ENCODE measurements at places on chromosomes 5 and 9. TPM values are rescaled to one million over a fixed set of nuclear protein-coding genes. Genes with fewer than 3 reads are reported as not detected.

DNA sequence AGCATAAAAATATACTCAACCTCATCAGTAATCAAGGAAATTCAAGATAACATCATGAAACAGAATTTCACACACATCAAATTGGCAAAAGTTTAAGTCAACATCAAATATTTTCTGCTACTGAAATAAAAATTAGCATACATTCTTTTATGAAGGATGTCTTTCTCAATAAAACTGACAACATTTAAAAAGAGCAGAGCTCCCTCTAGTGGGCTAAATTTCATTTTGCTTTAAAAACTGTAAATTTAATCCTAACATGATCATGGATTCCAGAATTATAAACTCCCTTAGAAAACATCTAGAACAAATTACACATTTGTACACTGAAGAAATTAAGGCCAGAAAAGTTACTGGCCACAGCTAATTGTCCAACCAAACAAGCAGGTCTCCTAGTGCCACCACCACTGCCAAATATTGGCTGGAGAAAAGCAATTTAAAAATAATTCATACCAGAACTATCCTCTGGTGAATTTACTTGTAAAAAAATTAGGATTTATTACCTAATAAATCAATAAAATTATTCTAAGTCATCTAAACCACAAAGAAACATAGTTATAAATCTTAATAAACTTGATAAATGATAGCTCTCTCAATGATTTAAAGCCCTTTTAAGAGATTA, 31.2 kb downstream of the DEPDC1B start:
- DNase-seq = no peak
- no peaks in the 10 kb centered on the region for H3K27me3 ChIP-seq
- no peak overlapping the region for H3K4me3 ChIP-seq
- no peaks in the 10 kb centered on the region for H3K4me1 ChIP-seq
- no peaks in the 10 kb centered on the region for H3K36me3 ChIP-seq

DNA sequence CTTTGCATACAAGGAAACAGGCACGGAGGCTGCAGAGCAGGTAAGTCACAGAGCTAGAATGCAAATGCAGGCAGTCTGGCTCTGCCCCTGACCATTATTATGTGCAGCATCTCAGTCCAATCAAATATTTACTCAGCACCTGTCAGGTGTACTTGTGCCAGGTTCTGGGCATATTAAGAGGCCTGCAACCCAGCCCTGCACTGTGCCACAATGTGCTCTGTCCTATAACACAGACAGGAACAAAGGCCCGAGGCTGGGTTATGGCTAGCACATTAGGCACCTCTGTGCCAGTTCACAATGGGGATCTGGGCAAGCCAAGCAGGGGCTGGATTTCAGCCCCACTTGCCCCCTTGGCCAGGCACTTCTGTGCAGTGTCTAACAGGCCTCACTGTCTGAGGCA, 14.0 kb downstream of the ARL15 start:
- H3K36me3 ChIP-seq = no peaks in the 10 kb centered on the region
- H3K27me3 ChIP-seq = no peaks in the 10 kb centered on the region
- H3K4me1 ChIP-seq = peaks cover 14% of the 10 kb centered on the region
- H3K27ac ChIP-seq = no peak overlapping the region
- H3K4me3 ChIP-seq = no peak overlapping the region
- DNase-seq = no peak

The SNX24 gene
- total RNA-seq = 11.9 TPM

The SLC4A9 gene
- not detected for total RNA-seq

GRCh38 chr9:126295082-126295477, 31.5 kb upstream of the MVB12B start:
- no peak overlapping the region for H3K4me3 ChIP-seq
- H3K27ac ChIP-seq = no peak overlapping the region
- no peak for DNase-seq
- no peaks in the 10 kb centered on the region for H3K36me3 ChIP-seq

DNA sequence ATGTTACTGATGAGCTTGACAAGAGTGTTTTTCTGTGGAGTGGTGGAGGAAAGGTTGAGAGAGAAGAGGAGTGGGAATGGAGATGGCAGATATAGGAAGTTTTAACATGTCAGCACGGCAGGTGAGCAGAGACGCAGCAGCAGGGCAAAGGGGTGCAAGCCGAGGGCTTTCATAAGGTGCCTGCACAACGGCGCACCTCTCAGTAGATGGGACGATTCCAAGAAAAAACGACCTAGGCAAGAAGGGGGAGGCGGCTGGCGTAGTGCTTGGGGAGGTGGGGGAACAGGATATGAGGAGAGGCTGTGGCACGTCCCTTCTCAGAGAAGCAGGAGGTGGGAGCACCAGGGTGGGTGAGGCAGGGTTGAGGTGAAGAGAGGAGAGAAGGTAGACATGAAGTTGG, 24.5 kb downstream of the ARPC5L start:
- DNase-seq = no peak
- no peaks in the 10 kb centered on the region for H3K27me3 ChIP-seq
- no peak overlapping the region for H3K27ac ChIP-seq
- no peaks in the 10 kb centered on the region for H3K4me1 ChIP-seq
- no peak overlapping the region for H3K4me3 ChIP-seq
- peaks cover 91% of the 10 kb centered on the region for H3K36me3 ChIP-seq

The SVEP1 gene
- 14.8 TPM for total RNA-seq

The PFN3 gene
- total RNA-seq = not detected

GRCh38 chr9:34403554-34404380, 27.1 kb upstream of the MYORG start:
- H3K27ac ChIP-seq = no peak overlapping the region
- H3K4me1 ChIP-seq = no peaks in the 10 kb centered on the region
- peaks cover 75% of the 10 kb centered on the region for H3K36me3 ChIP-seq
- DNase-seq = peak; percentile 56

The ROPN1L gene
- total RNA-seq = not detected

GRCh38 chr5:56565644-56566043, 249.7 kb upstream of the MAP3K1 start:
- no peaks in the 10 kb centered on the region for H3K4me1 ChIP-seq
- no peak overlapping the region for H3K27ac ChIP-seq
- no peak overlapping the region for H3K4me3 ChIP-seq
- no peaks in the 10 kb centered on the region for H3K27me3 ChIP-seq
- DNase-seq = no peak

The OR2S2 gene
- total RNA-seq = not detected

DNA sequence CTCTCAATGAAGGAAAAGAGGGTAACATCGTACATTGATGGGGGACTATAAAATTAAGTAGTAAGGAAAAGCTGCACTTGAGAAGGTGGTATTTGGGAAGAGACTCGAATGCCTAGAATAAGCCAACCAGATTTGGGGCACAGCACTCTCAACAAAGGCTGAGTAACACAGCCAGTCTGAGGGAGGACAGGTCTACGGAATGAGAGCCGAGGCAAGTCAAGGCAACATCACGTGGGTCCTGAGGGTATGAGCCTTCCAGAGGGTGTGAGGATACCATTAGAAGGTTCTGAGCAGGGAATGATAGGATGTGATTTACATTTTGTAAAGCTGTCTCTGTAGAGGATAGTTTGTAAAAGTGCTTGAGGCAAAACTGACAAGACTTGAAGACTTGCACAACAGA, 434.1 kb downstream of the RAB3C start:
- H3K4me3 ChIP-seq = no peak overlapping the region
- no peaks in the 10 kb centered on the region for H3K27me3 ChIP-seq
- H3K36me3 ChIP-seq = no peaks in the 10 kb centered on the region
- peaks cover 32% of the 10 kb centered on the region for H3K4me1 ChIP-seq
- peak overlapping the region; percentile 12 for H3K27ac ChIP-seq

GRCh38 chr5:142530904-142531303, 155.0 kb downstream of the FGF1 start:
- H3K4me3 ChIP-seq = no peak overlapping the region
- H3K27ac ChIP-seq = no peak overlapping the region
- no peaks in the 10 kb centered on the region for H3K27me3 ChIP-seq
- H3K36me3 ChIP-seq = no peaks in the 10 kb centered on the region

- H3K4me1 ChIP-seq = no peaks in the 10 kb centered on the region
- H3K36me3 ChIP-seq = no peaks in the 10 kb centered on the region
- no peak overlapping the region for H3K4me3 ChIP-seq
- no peak overlapping the region for H3K27ac ChIP-seq
- DNase-seq = no peak
These were observed 201.2 kb downstream of the NXNL2 start for GRCh38 chr9:88736136-88736637.

The SLC22A4 gene
- 1.9 TPM for total RNA-seq

DNA sequence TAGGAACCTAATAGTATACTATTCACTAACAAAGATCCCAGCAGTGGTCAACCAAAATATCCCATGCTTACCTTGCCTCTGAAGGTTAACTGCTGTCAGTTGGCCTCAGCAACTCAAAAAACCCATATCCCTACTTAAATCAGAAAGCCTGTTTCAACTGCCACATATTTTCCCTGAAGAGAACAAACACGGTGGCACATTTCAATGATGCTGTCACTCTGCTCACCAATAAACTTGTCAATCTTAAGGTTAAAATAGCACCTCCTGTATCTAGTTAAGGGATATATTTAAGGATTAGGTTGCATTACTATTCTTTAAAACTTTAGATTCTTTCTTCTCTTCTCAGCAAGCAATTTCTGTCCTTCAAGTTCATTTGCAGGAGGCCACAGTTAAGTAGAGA, 986.9 kb downstream of the CDH18 start:
- H3K27ac ChIP-seq = no peak overlapping the region
- H3K4me3 ChIP-seq = no peak overlapping the region
- DNase-seq = no peak
- no peaks in the 10 kb centered on the region for H3K4me1 ChIP-seq

DNA sequence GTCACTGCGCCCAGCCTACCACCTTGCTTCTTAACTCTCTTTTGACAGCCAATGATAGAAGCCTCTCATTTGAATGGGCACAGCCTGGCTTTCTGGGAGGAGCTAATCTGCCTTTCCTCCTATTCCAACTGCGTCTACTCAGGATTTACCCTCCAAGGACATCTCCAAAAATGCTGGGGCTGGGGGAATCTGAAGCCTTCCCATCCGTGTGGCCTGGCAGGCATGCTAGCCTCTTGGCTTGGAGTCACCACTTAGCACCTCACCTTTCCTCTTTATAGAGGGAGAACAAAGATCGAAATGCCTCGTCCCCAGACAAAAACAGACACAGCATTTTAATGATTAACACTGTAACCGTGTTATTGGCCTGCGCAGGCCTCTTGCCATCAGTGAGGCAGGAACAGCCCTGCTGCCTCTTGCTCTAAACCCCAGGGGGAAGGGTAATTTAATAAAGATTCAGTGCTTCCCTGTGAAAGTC, 108.2 kb upstream of the KLF4 start:
- no peaks in the 10 kb centered on the region for H3K4me1 ChIP-seq
- no peak for DNase-seq
- no peak overlapping the region for H3K27ac ChIP-seq
- no peak overlapping the region for H3K4me3 ChIP-seq
- no peaks in the 10 kb centered on the region for H3K36me3 ChIP-seq
- H3K27me3 ChIP-seq = no peaks in the 10 kb centered on the region

DNA sequence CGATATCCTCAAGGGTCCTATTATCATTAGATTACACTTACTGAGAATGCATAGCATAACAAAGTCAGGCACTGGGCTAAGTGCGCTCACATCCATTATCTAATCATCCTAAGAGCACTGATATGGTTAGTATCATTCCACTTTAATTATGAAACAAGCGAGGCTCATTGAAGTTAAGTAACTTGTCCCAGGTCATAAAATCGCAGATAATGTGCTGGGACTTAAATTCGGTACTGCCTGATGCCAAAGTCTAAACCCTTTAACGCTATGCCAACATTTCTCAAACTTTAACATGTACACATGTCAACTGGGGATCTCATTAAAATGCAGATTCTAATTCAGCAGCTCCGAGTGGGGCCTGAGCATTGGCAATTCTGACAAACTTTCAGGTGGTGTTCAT, 204.7 kb downstream of the PTTG1 start:
- no peak overlapping the region for H3K27ac ChIP-seq
- H3K4me3 ChIP-seq = no peak overlapping the region
- no peaks in the 10 kb centered on the region for H3K27me3 ChIP-seq
- no peaks in the 10 kb centered on the region for H3K36me3 ChIP-seq
- H3K4me1 ChIP-seq = no peaks in the 10 kb centered on the region
- DNase-seq = no peak

GRCh38 chr5:40112875-40113274, 566.8 kb upstream of the PTGER4 start:
- H3K4me1 ChIP-seq = no peaks in the 10 kb centered on the region
- DNase-seq = no peak
- H3K27ac ChIP-seq = no peak overlapping the region
- H3K36me3 ChIP-seq = no peaks in the 10 kb centered on the region

The SLC46A2 gene
- not detected for total RNA-seq
